Foreskin melanocyte (primary cell): ENCODE measurements at places on chromosomes 3 and 15.

DNA sequence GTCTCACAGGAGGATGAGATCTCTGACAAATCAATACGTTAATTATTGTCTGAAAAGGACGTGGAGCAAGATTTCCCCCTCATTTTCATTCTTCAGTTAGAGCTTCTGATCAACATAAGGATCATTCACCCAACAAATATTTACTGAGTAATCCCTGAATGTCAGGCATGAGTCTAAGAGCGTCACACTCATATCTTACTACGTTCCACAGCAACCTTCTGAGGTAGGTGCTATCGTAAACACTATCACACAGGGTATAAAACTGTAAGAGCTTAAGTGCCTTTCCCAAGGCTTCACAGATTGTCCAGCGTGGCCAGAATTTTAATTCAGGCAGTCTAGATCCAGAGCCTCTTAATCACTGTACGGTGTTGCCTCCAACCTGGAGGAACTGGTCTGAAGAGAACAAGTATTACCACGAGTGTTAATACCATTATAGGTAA lies 10.6 kb upstream of the TM4SF1 start:
- DNase-seq, result no peak

DNA sequence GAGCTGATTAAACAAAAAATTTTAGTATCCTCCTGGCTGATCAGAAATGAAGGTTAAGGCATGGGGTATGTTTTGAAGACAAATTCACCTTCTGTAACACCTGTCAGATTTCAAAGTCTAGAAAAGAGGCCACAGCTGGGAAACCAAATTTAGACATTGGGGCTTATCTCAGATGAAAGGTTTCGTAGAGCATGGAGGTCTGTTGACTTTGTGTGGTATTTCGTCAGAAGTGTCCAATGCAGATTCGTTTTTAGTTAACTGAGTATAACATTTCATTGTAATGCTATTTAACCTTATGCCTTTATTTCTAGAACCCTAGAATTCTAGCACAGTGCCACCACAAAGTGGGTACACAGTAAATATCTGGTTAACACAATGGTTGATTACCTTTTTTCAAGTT lies 61.7 kb downstream of the FNDC3B start:
- DNase-seq, result no peak

DNA sequence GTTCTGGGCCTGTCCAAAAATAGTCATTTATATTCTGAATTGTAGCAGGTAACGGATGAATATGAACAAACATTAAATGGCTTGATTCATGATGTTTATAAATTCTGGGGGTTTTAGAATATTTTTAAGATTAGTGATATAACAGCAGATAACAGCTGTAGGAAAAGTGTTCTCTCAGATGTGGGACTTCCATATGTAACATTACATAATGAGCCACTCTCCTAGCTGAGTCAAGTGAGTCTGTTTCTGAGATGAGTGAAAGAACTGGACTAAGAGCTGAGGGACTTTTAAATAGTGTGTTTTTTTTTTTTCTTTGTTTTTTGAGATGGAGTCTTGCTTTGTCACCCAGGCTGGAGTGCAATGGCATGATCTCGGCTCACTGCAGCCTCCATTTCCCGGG lies 13.9 kb downstream of the YEATS2 start:
- DNase-seq, result no peak

DNA sequence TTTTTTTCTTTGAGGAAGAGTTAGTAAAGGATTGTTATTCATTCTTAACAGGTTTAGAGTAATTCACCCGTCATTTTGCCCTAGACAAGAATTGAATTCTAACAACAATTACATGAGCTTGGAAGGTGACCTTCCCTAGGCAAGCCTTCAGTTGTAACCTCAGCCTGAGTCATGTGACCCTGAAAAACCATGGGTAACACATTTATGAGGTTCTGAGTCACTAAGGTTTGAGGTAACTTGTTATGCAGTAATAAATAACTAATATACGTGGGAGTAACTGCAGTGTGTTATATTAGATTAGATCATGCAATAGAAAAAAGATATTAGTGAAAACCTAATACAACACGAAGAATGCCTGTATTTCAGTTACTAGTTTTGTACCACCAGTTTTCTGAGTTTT lies 237.6 kb upstream of the NDN start:
- no peak for DNase-seq

GRCh38 chr15:39413558-39413957 lies 167.3 kb upstream of the THBS1 start:
- no peak for DNase-seq

DNA sequence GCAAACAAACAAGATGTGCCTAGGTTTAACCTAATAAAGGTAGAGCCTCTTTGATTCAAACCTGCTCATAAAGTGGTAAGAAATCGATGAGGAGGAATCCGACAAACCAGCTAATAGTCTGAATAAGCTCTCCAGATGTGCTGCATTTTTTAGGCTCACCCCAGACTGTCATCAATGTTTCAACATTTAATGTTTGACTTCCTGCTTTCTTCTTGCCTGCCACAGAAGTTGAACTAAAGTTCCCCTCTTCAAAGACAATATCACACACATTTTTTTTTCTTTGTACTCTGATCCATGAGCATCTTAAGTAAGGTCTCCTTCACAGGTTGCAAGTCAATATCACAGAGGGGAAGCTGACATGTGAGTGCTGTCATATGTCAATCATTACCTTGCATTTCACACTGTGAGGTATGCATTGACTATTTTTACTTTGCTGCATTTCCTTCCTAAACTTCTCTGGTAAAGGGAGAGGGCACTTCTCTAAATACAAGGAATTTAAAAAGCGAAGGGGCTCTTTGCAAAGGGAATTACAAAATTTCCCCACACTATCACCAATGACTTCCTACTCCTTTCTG lies 172.3 kb upstream of the MCTP2 start:
- DNase-seq, result no peak

DNA sequence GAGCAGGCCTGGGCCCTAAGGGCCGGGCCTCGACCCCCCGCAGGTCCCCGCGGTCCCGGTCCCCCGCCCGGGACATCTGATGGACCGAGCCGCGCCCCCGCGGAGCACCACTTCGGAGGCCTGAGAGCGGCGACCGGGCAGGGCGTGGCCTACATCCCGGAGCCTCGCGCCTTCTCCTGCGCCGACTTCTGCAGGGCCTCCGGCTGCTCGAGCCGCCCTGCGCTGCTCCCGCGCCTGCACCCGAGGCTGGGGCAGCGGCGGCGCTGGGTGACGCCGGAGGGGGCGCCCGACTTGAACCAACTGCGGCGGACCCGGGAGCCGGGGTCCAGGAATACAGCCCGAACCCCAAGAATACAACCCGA lies 14.9 kb upstream of the GP9 start:
- DNase-seq, result no peak

GRCh38 chr3:51581524-51581923 lies 43.0 kb downstream of the RAD54L2 start:
- DNase-seq, result no peak

DNA sequence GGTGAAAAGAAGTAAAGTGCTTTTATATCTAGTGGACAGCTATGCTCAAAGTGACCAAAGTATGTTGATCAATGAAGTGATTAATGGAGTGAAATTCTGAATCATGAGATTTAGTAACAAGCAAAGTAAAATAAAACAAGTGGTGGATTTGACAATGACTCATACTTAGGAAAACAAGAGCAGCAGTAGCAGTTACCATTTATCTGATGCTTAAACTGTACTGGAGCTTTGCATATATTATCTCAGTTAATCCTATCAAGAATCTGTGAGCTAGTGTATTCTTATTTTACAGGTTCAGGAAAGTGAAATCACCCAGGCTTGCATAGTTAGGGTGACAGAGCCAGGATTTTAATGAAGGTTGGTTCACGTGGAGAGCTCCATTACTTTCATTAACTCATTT lies 50.6 kb upstream of the SPATA16 start:
- no peak for DNase-seq

DNA sequence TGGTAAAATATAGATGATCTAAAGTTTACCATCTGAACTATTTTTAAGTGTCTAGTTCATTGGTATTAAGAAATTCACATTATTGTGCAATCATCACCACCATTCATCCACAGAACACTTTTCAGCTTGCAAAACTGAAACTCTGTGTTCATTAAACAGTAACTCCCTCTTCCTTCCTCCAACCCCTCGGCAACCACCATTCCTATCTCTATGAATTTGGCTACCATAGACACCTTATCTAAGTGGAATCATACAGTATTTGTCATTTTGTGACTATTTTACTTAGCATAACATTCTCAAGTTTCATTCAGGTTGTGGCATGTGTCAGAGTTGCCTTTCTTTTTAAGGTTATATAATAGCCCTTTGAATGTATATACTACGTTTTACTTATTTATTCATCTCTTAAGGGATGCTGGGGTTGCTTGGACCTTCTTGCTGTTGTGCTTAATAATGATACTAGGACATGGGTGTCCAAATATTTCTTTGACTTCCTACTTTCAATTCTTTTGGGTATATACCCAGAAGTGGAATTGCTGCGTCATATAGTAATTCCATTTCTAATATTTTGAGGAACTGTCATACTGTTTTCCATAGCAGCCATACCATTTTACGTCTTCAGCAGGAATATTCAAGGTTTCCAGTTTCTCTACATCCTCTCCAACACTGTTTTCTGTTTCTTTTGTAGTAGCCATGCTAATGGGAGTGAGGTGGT lies 20.9 kb downstream of the KAT2B start:
- no peak for DNase-seq

DNA sequence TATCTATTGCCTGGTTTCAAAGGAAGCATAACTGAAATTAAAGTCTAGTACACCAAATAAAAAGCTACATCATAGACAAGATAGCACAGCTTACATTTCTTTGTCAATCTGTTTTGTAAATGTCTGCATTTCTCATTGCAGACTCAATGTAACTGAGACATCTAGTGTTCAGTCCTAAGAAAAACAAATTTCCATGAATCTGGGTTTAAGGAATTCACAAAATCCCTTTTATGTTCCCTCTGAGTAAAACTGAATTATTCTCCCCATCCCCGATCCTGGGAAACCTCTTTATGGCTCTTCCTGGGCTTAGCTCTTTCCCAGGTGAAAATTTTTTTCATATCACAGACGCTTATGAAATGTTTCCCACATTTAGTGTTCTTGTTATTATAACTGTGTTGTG lies 21.6 kb upstream of the RASA2 start:
- no peak for DNase-seq
